ENCODE measurements at places on chromosomes 4 and X.

- DNase-seq, result no peak
Observed at GRCh38 chr4:180625653-180626052, 1617.5 kb upstream of the TENM3 start.

GRCh38 chr4:64935469-64936001, 526.3 kb upstream of the TECRL start:
- DNase-seq, result no peak

DNA sequence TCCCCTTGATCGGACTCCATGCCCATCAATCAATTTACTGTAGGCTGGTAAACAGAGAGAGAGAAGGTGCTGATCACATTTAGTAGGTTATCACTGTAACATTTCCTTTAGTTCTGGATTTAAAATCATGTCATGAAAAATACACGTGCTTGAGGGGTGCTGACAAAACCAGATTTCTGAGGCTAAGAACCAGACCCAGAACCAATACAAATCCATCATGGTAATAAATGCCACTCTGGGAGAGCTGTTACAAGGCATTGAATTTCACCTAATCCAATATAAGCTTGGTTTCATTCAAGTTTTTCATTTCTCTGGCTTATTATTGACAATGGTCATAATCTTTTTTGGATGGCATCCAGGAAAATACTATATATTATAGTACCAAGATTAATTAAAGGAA, 54.5 kb downstream of the FBXO8 start:
- DNase-seq, result no peak

GRCh38 chr4:60020389-60020788, 1179.7 kb upstream of the ADGRL3 start:
- no peak for DNase-seq

- no peak for DNase-seq
Observed at GRCh38 chr4:118769161-118769560, 66.8 kb downstream of the SEC24D start.

GRCh38 chrX:110407910-110408545, 49.4 kb downstream of the RTL9 start:
- no peak for DNase-seq

- no peak for DNase-seq
Observed at GRCh38 chr4:1539859-1540600, 133.8 kb upstream of the NKX1-1 start.

GRCh38 chr4:156961196-156962057, 10.2 kb downstream of the PDGFC start:
- no peak for DNase-seq

DNA sequence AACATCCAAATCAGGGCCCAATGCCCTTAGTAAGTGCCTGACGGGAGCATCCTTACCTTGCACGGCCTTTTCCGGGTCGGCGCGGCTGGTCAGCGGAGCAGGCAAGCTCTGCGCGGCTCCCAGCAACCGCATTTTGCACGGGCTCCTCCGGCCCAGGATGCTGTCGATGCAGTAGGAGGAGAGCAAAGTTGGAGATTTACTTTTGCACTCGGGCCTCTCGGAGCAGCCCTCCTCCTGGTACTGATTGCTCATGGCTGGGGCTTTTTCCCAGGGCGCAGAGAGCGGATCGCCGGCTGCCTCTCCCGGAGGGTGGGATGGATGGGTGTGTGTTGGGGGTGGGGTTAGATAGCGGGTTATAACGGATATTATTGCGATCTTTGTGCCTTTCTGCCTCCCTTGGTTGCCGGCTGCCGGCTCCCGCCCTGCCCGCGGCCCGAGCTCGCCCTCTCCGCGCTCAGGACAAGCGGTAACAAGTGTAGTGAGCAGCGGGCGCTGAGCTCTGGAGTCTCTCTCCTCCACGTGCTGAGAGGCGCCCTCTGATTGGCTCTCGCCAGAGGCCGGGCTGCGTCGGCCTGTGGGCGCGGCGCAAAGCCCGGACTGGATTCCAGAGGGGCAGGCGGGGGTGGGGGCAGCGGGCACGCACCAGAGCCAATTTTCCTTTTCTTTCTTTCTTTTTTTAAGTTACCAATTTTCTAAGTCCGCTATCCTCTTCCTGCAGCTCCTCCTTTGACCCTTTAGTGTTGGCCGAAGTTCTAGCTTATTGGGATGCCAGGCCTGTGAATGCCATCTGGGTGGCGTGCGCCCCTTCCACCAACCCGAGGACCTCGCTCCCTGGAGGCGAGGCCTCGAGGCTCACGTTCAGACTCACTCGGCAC, at the start of gene ARX:
TSS of gene ARX (minus strand) at position 480 of the 875 bp plus-strand sequence. CDS start at position 252, 228 bp downstream.
- DNase-seq, result no peak

DNA sequence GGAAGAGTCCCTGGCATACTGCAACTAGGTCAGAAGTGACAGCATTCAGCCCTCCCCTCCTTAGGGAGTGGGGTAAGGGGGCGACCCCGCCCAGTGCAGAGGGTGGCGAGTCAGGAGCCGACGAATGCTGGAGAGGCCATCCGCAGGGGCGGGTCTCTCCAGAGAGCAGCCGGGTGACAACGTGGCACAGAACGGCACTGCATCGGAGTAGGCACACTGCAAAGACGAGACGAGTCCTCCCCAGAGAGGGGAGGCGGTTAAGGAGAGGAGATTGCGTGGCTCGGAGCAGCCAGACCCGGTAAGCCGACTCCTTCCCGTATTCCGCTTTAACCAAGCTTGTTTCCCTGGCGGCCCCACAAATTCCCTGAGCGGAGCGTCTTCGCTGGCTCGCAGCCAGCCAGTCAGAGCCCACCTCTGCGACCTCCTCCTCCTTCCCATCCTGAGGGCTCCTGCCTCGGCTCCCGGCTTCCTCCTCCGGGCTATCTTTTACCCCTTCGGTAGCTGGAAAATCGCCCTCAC, 54.9 kb downstream of the LINC00632 start:
- peak; percentile 2 for DNase-seq

GRCh38 chrX:119089619-119090018, 16.8 kb downstream of the CT47C1 start:
- no peak for DNase-seq

DNA sequence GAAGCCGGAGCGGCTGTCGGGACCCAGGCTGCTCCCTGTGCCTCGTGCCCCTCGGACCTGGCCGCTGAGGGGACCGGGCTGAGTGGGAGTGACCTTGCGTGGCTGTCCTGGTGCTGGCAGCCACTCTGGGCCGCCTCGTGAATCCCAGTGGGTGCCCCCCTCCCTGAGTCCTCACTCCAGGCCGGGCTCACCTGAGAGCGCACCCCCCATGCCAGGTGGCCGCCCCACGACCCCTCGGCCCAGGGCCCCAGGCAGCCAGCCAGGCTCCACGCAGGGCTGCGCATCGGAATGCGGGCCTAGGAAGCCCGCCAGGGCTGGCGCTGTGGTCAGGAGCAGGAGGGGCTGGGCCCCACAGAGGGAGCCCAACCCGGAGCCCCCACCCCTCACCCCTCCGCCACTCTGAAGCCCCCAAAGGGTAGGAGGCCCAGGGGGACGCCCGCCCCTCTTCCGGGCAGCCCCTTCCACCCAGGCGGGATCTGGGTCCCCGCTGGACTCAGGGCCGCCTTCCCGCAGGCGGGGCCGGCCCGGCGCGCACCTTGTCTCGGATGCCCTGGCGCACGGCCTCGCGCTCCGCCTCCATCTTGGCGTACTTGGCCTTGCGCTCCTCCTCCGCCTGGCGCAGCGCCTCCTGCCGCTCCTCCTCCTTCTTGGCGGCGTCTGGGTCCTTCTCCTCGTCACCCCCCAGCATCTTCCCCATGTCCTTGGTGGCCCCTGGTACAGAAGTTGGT, 33.9 kb downstream of the CPLX1 start:
- no peak for DNase-seq

- DNase-seq, result no peak
Observed at GRCh38 chr4:3783693-3784306, 17.6 kb downstream of the ADRA2C start.

- DNase-seq, result no peak
Observed at GRCh38 chrX:67961516-67961915, 417.7 kb downstream of the AR start.

DNA sequence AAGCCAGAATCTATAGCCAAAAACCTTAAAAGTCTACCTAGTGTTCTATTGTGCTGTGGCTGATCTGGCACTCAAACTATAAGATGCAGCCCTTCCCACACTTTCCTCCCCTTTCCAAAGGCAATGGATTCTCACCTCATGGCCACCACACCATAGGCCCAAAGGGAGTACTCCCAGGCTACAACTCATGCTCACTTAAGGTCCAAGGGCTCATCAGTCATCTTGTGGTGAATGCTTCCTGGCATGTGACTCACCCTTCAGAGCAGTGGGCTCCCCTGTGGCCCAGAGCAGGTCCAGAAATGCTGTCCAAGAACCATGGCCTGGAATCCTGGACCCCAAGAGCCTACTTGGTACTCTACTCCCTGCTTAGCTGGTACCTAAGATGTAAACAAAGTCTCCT, 181.0 kb downstream of the CHRDL1 start:
- no peak for DNase-seq

DNA sequence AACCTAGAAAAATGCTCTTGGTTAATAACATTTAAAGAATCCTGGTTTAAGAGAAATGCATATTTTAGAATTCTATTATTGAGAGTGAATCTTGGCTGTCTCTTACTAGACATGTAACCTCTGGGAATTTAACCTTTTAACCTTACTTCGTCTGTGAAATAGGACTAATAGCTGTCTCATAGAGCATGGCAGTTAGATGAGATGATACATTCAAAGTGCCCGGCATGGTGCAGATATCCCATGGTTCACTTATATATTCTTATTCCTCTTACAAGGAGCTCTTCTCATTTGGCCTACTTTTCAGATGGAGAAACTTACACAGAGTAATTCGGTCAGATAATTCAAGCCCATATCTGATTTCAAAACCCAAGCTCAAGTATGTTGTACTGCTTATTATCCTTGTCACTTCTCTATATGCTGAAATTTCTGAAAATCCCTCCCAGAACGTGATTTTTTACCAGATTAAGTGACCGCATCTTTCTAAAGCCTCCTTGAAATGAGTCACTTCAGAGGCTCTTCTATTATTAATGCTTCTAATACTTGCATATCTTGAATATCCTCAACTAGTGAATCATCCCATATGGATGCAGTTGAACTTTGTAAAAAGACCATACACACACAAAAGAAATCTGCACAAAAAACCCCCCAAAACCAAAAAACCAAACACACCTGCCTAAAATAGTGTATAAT, 4.9 kb downstream of the CDKN2AIP start:
- DNase-seq, result no peak

DNA sequence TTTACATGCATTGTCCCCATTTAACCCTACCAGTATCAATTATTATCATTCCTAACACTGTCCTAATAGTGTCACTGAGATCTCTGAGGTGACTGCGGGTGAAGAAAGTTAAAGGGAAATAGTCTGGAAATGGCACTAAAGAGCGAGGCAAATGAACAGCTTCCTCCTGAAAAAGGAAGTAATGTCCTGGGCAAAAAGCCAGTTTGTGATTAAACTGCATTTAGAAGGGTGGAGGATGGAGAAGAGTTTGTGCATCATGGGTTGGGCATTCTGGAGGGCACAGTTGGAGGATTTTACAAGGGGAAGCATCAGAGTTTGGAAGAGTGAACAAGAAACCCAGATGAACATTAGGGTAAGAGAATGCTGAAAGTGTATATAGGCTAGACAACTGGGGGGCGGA, 60.5 kb upstream of the SLC25A4 start:
- no peak for DNase-seq

DNA sequence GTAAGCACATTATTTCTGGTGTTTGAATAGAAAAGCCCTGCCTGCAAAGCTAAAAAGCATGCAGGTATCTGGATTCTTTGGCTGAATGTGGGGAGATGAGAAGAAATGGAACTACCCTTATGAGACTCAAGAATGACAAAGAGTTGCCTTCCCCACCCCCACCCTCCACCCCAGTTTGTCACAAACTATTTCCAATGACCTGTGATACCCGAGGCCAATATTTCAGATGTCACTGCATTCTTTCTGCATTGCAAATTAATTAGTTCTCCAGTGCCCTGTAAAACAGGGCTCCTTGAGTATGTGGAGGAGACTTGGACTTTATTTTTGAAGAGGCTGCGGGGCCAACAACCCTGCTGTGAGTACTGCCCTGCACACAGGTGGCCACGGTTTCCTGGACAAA, 116.4 kb downstream of the ZNF827 start:
- DNase-seq, result no peak

DNA sequence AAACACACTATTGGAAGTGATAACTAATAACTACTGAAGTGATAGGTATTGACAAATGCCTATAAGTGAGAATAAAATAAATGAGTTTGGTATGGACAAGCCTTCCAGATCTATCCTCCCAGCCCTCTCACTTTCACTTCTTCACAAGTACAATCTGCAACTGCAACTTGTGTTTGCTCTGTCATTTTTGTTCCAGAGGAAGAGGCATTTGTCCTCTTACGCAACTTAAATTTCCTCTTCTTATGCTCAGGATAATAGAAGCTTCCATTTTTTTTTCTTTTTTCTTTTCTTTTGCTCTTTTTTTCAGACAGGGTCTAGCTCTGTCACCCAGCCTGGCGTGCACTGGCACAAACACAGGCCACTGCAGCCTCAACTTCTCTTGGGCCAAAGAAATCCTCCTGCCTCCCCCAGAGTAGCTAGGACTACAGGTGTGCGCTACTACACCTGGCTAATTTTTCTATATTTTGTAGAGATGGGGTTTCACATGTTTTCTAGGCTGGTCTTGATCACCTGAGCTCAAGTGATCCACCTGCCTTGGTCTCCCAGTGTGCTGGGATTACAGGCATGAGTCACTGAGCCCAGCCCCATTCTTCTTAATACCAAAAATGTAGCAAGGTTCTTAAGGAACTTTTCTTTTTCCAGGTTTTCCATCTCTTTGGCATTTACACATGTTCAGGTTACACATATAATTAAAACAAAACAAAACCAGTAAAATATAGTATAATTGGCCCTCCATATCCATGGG, 73.1 kb downstream of the PDGFC start:
- DNase-seq, result no peak

- no peak for DNase-seq
Observed at GRCh38 chrX:11968991-11969390, 169.3 kb upstream of the FRMPD4 start.

DNA sequence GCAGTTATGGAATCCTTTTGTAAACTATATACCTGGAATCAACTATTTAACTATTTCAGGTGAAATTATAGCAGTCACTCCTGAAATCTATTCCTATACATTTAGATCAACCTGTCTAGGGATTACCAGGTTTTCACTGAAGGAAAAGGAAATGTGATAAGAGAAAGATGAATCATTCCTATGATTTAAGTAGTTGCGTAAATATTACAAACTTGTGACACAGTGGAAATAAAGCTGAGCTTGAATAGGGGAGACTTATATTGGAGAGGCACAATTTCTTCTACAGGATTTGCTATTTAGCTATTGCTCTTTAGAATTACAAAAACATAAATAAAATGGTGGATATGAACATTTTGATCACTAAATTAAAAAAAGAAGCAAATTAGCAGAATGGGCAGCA, 284.1 kb upstream of the EPHA5 start:
- DNase-seq, result no peak

Measured in thoracic aorta (tissue), 2 donors.